ENCODE measurements at places on chromosomes 1 and 21. TPM values are rescaled to one million over a fixed set of nuclear protein-coding genes. Genes with fewer than 3 reads are reported as not detected.

DNA sequence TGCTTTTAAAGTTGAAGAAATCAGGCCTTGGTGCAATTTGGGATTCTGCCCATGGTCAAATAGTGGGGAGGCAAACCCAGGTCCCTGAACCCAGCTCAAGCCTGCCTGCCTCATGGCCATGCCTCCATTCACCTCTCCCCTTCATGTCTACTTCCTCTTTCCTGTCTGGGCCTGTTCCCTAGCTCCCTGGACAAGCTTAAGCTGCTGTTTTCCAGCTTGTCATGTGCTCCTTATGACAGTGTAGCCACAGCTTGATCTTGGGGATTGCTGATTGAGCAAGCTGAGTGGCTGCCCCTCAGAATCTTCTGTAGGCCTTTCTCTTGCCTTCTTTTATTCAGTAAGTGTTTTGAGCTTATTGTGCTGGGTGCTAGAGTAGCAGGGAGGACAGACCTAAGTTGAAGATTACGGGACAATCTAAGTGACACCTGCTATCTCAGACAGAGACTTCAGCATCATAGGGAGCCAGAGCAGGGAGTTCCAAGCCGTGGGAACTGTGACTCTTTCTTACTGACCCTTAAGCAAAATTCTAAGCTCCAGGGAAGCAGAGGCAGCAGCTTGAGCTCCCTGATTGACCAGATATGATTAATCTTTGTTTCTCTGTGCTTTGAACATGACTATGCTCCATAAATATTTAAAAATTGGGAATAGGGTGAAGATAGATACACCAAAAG, 520 bp upstream of the MR1 start:
- DNase-seq, result no peak

DNA sequence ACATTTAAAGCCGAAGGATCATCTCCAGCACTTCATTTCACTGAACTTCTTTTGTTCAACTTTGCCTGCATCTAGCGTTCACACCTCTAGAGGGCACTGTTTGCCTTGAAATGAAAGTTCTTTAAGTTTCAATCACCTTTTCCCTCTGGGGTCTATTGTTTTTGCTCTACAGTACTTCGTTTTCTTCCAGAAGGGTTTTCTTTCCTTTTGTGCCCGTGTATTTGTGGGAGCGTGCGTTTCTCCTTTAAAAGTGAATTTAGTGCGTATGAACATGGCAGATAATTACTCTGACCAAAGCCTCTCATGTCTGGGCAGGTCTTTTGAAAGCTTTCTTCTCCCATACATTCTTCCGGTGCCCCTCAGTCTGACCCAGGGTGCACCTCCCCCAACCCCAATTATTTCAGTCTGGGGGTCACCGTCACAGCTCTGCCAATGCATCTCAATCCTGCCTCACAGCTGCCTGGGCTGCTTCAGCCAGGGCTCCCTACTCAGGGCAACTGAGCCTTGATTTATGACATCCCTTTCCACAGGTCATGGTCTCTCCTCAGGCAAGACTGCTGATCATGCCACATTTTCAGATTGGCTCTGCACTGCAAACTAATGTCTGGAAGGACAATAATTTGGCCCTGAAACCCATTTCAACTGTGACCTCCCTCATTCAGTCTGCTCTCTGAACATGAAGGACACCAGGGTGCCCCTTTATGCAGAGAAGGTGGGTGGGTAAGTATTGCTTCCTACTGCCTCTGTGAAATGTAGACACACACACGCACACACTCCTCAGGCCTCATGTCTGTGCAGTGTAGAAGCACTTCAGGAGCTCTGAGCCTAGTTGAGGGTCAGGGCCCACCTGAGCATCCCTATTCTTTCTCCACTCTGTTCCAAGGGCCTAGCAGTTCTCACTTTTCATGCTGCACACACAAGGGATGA, 88.6 kb downstream of the NUF2 start:
- DNase-seq, result no peak

GRCh38 chr1:44029260-44029910, 1.9 kb downstream of the SLC6A9 start:
- no peak for DNase-seq

TMEM61 gene
- 2.3 TPM for total RNA-seq

GRCh38 chr1:54125386-54126070, 27.3 kb downstream of the CDCP2 start:
- no peak for DNase-seq

ATP1A2 gene
- 2.2 TPM for total RNA-seq

DNA sequence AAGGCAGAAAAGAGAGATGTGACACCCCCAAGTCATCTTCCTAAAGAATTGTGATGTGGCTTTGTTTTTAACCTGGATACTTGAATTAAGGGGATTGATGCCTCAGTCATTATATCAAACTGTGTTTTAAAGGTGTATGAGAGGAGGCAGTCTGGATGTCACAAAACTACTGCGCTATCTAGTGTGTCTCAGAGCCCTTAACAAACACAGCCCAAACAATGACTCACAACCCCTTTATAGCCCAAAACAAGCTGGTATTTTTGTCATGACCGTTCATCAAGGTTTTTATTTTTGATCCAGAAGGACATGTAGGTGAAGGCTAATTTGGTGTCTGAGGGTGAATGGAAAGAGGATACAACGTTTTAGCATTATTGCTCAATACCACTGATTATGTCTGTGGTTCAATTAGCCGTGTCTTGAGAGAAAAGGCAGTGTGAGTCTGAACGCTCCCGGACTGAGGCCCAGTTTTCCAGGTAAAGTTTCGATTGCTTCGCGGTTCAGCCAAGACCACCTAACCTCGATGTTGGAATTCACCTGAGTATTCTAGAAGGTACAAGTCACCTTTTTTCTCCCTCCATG, 71.6 kb downstream of the SGIP1 start:
- no peak for DNase-seq

DYNLT5 gene
- 3.1 TPM for total RNA-seq

Measured in esophagus squamous epithelium (tissue), 5 donors.